GM12865 (cell line): ENCODE measurements at places on chromosomes 7 and 10.

GRCh38 chr10:76540331-76540730, 1097.3 kb downstream of the KCNMA1 start:
- DNase-seq = no peak

GRCh38 chr7:78134256-78134655, 335.7 kb downstream of the PHTF2 start:
- DNase-seq = peak; percentile 24

DNA sequence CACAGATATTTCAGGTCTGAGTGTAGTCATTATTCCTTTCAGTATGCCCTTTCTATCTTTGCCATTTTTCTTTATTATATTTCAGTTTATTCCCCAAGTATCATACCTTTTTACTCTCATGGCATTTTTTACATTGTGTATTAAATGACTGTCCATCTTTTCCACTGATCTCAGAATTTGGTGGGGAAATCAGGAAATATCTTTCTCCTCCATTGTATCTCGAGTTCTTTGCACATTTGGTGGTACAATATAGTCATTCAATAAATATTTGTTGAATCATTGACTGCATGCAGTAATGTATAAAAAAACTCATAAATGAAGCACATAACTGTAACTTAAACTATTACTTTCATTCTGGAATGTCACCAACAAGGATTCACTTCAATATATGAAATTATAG, 354.7 kb downstream of the HGF start:
- DNase-seq = no peak

GRCh38 chr7:25854608-25855497, 297.1 kb upstream of the NFE2L3 start:
- DNase-seq = peak; percentile 70

- DNase-seq = no peak
Observed at GRCh38 chr10:77977934-77978333, 51.4 kb upstream of the DLG5 start.

DNA sequence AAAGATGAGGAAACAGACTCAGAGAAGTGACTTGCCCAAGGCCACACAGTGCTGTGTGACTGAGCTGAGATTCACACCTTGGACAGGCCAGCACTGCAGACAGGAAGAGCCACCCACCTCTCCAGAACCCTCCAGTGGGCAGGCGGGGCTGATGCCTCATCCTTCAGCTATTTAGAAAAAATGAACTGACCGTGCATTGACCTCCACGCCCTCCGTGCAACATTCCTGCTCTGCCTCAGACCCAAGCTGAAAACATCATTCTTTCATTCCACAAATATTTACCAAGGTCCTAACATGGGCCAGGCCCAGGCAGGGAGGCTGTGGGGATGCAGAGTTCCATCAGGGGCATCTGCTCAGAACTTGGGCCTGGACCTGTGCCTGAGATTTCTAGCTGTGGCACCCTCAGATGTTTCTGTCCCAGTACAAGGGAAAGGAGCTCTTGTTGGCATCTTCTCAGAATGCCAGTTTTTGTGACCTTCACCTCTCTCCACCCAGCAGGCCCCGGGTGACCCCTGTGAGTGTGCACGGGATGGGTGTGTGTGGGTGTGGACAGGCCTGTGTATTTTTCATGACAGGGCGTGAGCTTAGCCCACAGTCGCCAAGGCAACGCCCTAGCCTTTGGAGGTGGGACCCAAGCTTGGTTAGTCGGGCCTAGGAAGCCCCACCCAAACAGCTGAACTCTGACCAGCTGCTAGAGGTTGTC, 6.5 kb downstream of the VSIR start:
- DNase-seq = peak; percentile 66

DNA sequence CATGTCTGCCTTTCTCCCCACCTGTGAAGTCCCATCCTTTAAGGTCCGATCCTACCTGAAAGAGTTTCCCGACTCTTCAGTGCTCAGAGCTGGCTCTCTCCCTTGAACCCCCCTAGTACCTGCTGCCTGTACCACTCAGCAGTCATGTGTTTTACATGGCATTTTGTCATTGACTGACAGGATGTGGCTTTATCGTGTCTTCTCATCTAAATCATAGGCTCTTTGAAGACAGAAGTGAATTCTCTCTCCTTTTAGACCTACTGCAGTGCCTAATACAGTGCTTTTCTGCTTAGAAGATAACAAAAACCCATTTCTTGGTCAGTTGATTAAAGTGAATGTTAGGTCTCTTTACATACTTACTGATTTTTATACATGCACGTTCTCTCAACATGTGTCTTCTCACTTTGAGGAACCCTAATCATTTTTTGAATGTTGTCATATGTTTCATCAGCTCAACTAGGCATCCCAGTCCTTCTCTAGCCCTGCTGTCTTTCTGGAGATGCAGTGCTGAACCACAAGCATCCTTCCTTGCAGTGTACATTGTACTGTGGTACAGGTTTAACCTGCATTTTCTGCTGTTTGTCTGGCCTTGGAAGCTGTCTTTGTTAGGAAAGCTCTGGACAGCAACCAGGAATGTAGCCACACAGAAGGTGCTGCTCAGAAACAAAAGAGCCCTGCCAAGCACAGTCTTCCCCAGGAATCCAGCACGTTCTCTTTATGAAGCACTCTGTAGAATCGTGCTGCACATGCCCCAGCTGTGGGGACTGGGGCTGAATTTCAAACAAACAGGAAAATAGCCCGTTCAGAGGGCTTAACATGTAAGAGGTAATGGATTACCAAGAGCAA, 28.1 kb upstream of the LRRC4 start:
- no peak for DNase-seq

DNA sequence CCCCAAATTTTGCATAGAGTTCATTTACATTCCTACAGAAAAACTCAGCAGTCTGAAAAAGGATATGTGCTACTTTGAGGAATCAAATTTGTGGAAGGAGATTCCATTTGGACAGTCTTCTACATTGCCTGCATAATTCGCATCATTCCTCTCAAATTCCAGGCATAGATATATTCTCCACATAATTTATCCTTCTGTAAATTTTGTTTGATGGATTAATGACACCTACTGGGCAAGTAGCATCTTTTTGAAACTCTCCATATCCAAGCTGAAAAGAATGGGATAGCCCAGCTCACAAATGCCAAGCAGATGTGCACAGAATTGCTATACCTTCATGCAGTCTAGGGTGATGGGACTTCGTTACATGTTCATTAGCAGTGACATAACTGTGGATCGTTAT, 515.3 kb downstream of the AUTS2 start:
- DNase-seq = no peak

DNA sequence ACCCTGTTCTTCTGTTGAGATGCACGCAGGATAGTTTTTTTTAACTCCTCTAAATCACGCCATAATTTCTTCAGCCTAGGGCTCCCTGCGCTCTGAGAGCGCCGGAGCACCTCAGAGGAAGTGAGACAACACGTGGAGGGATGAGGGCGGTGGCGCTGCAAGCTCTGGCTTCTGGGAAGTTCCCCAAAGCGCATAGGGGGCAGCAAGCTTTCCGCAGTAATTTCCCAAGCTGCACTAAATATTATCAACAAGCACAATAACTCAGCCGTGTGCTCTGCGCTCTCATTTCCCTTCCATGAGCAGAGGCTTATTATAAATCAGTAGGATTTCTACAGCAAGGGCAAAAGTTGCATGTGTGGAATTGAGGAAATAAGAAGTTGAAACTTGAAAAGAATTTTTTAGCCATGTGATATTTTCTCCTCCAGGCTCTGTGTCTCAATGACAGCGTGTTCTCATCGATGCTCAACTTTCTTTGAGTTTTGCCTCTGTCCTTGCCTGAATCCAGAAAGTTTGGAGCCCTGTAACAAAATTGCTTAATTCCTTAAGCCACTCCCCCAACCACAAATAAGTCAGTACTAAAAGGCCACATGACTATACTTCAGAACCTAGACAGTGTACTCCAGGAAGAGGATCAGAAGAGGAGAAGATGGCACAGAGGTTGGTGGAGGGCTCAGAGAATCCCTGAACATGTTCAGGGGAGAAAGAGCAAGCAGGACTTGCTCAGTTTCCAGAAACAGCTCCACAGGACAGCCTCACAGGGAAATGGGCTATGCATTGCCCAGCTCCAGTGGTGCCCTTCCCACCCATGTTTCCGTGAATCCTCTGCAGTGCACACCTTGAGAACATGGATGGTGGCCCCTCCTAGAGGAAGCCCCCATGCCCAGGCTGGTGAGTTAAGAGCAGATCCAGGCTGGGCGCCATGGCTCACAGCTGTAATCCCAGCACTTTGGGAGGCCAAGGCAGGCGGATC, 221.5 kb upstream of the GHITM start:
- peak; percentile 71 for DNase-seq

GRCh38 chr7:22008087-22008486, 62.4 kb upstream of the CDCA7L start:
- DNase-seq = no peak

GRCh38 chr7:66727058-66727457, 13.5 kb upstream of the RABGEF1 start:
- DNase-seq = no peak

- DNase-seq = no peak
Observed at GRCh38 chr10:111986079-111986478, 197.5 kb downstream of the GPAM start.

- no peak for DNase-seq
Observed at GRCh38 chr10:4847561-4848355, 21.8 kb downstream of the AKR1E2 start.

- DNase-seq = no peak
Observed at GRCh38 chr7:96832092-96832662, 122.5 kb upstream of the SEM1 start.

- peak; percentile 92 for DNase-seq
Observed at GRCh38 chr10:3783316-3783681, 1.7 kb downstream of the KLF6 start.

DNA sequence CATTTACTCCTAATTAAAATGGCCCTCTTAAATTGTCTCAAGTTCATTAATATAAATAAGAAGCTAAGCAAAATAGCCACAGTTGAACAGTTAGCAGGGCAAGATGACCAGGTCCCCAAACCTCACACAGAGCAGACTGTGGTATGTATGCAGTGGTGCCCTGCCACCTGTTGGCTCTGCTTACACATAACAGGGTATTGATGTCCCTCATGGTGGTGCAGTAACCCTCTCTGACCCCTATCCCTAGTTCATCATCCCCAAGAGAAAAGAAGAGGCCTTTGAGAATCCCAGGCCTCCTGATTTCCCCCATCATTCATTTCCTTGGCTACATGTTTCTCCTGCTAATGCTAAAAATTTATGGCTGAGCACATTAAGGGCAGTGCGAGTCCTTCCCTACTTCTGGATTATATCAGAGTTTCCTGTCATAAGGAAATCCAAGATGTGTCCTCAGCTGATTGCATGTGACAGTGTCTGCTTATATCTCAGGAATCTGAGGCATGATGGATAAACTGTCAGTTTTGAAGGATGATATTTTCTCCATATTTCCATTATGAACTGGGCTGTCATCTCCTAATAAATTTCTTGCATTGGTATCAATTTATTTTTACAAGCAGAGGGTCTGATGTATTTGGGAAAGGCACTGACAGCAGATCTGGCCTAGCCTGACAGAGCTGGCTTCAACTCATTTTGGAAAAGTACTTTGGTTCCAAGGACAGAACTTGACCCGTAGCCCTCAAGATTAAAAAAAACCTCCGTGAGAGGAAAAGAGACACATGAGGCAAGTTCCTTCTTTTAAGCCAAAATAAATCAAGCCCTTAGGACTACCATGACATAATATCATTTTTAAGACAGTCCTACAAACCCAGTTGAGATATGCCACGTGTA, 880.6 kb downstream of the LRMDA start:
- DNase-seq = peak; percentile 23

DNA sequence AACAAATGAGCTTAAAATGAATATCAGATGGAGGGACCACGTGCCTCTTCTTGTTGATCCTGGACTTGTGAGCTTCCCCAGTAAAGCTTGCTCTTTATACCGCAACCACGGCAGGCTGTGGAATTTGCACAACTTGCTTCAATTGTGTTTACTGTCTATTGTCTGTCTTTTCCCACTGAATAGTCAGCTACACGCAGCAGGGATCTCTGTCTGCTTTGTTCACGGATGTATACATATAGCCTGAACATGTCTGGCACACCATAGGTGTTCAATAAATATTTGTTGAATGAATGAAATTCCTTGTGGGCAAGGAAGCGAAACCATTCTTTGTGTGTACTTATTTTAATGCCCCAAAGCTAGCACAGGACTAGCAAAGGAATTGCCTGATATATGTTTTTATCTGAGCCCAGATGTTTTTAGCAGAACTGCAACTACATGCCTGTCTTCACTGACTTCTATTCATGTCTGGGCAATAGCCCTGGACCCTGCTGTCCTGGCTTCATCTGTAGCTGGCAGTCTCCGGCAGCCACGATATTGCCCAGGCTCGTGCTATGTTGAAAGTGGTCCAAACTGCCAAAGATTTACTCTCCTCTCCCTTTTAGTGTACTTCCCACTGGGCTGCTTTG, 29.9 kb upstream of the IFRD1 start:
- no peak for DNase-seq

- peak; percentile 85 for DNase-seq
Observed at GRCh38 chr10:102229810-102230263, 3.7 kb downstream of the ELOVL3 start.
